ENCODE measurements at places on chromosomes 2 and 18.

DNA sequence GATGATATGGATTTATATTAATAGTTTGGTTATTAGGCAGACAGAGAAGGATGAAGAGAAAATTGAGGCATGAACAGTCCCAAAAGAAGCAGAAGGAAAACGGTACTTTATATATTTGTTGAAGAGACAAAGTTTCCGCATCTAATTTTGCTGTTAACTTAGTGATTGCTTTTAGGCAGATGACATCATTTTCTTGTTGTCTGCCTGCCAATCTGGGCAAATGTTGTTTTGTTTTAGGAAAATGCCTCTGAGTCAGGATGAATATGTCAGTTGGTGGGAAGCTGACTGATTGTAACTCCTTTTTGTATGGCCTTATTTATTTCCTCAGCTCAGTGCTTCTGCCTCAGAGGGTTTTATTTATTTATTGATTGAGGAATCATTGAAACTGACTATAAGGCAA lies 52.5 kb upstream of the CAVIN2 start:
- DNase-seq: no peak

DNA sequence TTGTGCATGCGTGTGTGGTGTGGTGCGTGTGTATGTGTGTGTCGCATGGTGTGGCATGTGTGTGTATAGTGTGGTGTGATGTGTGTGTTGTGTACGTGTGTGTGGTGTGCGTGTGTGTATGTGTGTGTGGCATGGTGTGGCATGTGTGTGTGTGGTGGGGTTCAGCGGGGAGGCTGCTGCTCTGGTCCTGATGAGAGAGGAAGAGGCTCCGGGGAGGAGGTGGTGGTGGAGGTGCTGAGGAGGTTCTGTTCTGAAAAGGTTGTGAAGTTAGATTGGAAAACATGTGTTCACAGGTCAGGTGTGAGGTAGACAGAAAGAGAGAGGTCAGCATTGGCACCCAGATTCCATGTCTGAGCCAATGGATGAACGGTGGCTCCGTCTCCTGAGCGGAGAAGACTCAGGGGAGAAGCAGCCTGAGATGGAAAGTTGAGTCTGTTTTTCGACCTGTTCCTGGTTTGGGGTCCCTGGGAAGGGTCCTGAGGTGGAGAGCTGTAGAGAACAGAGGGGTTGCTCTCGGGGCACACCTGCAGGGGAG lies 67.2 kb upstream of the HDAC4 start:
- DNase-seq: no peak

GRCh38 chr2:40096360-40096759 lies 317.3 kb upstream of the THUMPD2 start:
- no peak for DNase-seq

DNA sequence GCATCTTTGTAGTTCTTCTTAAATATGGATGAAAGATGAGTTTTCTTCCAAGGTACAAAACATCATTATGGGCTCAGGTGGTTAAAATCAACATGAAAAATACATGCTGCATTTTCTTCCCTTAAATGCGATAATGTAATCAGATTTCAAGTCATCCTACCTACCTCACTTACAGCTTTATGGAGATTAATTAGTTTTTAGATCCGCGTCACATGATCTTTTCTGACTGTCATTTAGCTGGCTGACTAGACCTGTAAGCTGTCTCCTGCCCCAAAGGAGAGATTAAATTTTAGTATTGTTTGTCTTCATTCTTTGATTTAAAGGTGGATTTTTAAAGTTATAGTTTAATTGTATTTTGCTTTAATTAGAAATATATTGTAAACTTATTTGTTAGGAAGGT lies 678.0 kb upstream of the ZEB2 start:
- no peak for DNase-seq

- DNase-seq: no peak
These were observed 12.3 kb upstream of the ODC1 start for GRCh38 chr2:10460366-10460796.

GRCh38 chr2:79260848-79261247 lies 101.3 kb upstream of the REG3A start:
- DNase-seq: no peak

- no peak for DNase-seq
These were observed 124.2 kb downstream of the CLIP4 start for GRCh38 chr2:29239209-29239960.

DNA sequence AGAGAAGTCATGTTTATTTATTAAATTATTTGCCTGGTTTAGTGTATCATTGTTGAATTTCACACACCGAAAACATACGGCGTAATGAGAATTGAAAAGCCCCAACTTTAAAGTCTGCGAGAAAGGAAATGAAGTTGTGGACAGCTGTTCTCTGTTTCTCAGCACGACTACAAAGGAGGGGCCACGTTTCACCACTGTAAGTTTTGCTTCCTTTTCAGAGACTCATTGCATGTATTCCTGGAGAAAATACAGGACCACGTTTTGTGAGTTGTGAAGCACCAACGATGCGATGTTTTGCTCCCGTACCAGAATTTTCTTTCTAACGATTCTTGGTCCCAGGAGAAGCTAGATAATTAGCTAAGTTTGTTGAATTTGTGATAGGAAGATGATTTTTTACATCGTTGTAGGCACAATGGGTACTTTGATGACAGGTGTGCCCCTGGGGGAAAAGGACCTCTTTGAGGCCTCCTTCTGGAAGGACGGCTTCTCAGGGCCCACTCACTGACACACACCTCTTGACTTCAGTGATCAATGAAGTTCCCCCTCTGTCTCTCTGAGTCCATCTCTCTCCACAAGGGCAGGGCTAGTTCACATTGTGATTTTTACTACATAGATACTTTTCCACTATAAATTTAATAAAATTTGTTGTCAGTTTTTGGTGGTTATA lies 23.7 kb upstream of the ACKR3 start:
- DNase-seq: no peak

- no peak for DNase-seq
These were observed 136.3 kb downstream of the ZEB2 start for GRCh38 chr2:144383571-144384100.

DNA sequence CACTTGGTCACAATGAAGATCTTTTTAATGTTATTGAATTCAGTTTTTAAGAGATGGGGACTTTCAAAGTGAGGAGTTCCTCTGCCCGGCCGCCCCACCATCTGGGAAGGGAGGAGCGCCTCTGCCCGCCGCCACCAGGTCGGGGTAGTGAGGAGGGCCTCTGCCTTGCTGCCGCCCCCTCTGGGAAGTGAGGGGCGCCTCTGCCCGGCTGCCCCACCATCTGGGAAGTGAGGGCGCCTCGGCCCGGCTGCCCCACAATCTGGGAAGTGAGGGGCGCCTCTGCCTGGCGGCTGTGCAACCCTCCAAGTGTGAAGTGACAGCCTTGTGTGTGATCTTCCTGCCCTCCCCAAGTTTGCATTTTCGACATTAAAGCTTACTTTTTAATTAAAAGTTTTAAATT lies 899.3 kb downstream of the TRIB2 start:
- DNase-seq: no peak

GRCh38 chr2:43347746-43348145 lies 121.3 kb upstream of the ZFP36L2 start:
- no peak for DNase-seq

- no peak for DNase-seq
These were observed 195.7 kb downstream of the CDH20 start for GRCh38 chr18:61528961-61529360.

- no peak for DNase-seq
These were observed 383.1 kb upstream of the ID2 start for GRCh38 chr2:8298783-8299182.

DNA sequence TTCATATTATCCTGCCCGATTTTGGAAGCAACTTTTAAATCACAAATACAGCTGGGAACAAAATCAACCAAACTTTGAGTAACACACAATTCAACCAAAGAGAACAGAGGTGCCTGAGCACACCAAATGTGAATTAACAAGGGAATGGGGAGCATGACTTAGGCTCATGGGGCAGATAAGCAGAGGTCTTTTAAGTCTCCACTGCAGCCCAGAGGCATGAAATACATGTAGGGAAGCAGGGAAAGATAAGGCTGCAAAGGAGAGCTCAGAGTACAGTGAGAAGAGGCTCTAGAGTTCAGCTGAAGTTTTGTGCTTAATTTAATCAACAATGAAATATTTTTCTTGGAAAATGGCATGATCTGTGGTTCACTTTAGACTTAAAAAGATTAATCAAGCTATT lies 49.0 kb downstream of the CYTIP start:
- DNase-seq: no peak

- peak; percentile 50 for DNase-seq
These were observed 55.8 kb downstream of the TSN start for GRCh38 chr2:121810959-121811853.

GRCh38 chr2:168766600-168766999 lies 35.8 kb upstream of the NOSTRIN start:
- DNase-seq: no peak

GRCh38 chr2:190649798-190650390 lies 1.0 kb downstream of the NAB1 start:
- DNase-seq: no peak

DNA sequence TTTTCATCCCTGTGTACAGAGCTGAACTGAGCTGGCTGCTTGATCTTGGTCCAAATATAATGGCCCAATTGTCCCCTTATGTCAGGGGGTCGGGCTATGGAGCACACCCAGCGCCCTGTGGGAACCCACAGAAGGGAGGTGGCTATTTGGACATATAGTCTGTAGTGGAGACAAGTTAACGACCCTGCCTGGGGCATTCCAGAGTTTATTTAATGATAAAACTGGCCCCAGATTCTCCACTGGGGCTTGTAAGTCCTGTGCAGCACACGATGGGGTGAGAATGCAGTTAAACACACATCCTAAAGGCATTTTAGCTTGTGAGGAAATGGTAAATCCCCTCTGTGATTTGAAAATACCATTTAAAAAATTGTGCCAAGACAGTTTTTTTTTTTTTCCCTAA lies 72.9 kb downstream of the QPCT start:
- DNase-seq: no peak

DNA sequence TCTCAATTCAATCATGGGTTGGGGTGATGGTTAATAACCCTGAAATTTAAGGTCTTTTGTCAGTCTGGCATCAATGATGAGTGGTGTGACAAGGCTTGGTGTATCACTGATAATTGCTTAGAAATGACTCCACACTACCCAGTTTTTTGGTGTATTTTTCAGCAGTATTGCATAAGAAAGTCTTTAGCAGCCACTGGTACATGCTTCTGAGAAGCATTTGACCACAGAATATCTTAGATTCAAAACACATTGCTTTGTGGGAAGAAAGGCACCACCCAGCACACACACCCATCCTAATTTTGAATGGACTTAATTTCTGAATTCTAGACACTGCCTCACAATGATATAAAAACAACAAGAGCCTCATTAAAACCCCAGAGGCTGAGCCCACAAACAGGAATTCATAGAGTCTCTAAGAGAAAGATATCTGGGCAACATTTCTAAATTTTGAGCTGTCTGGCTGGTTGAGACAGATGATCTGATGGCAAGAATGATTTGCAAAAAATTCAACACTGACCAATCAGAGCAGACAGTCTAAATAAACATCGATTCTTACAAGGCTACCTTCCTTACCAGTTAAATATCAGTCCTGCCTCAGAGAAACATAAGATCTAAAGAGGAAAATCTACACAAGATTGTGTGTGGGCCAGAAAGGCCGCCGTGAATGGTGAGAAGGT lies 114.7 kb upstream of the CYP1B1 start:
- DNase-seq: no peak

DNA sequence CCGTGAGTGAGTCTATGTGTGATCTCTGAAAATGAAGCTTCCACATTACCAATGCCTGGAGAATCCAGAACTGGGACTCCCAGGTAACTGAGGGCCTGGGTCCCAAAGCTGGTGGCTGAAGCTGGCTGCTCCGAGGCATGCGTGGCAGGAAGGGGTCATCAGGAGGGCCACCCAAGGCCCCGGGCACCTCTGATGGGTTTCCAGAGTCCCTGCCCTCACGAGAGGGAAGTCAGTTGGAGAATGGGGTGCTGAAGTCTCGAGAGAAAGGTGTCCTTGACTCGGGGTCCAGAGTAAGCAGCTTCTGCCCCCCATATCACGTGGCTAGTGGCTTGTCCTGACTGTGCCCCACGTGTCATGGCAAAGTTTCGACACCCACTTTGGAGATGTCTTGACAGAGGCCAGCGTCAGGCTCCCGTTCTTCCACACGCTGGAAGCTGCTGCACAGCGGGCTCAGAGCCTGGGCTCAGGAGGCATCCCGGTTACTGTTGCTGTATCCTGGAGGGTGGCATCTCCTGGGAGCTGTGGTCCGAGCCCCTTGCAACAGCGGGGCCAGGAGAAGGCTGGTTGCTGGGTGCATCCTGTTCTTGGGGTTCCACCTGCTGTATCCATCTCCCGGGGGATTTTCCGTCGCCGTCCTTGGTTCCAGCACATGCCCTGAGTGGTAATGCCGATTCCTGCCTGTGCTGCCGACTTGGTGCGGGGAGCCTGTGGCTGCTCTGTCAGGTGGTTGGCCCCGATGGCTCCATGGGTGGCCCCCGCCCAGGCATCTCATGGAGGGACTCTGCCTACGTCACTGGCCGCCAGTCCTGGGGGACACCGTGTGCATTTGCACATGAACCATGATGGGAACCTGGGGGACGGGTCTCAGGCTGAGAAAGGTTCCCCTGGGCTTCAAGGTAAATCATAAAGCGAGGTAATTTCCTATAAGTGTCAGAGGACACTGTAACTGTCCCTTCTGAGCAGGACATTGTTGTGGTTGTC lies 183.3 kb upstream of the HDAC4 start:
- DNase-seq: no peak
